Ascending aorta (tissue), 2 donors: ENCODE measurements at places on chromosomes 5 and 9.

DNA sequence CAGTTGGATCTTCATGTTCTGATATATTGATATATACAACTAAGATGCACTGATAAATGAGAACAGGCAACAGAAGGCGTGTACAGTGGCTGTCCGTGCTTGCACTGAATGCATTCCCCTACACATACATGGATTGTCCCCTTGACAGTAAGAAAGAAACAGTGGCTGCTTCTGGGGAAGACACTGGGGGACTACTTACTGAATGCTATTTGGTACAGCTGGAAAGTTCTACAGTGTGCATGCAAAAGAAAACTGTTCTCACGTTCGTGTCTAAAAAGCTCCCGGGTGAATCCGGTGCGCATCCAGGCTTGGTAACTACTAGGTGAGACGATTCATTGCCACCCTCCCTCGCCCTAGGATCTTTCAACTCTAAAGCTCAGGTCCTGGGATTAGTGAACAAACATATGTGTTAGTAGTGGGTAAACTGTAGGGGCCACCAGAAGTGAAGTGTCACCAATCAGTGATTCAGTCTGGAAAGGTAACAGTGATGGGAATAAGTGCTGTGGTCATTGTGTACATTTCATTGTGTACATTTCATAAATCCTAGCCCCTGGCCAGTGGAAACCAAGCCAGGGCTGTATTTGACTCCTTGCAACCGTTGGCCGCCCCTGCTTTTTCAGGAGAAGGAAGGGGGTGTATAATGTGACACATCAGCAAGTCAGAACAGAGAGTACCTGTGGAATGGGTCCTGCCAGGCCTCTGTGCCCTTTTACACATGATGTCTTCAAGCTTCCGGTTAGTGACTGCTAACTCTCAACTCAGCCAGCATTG, 46.3 kb upstream of the BOD1 start:
- no peak for DNase-seq

DNA sequence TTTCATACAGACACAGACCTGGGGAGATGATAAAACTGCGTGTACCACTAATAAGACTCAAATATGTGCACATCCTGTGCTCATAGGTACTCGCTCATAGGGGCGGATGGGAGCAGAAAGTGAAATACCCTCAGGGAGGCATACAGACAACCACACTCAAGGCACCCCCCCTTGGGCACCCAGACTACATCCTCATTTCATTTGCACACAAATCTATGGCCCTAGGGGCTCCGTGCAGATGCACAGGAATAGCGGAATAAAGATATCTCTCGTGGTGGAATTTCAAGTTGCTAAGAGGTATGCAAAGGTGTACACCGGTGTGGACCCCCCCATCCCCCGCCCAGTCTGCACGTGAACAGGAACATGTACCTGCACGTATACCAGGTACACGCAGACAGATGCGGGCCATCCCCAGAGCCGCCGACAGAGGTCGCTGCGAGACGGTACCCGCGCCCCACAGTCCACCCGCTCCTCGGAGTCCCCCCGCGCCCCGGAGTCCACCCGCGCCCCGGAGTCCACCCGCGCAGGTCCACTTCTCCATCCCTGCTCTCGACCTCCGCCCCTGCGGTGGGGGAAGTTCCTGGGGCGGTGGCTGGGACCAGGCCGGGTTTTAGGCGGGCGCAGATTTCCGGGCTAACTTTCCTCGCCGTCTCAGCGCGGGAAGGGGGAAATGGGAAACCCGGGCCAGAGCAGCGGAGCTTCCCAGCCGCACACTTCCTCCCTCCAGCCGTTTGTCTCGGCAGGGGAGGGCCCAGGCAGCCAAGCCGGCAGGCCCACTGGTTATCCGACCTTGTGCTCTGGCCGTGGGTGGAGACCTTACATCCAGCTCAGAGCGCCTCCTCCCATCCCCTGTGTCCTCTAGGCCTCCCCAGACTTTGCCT, 1.0 kb upstream of the IL12B start:
- DNase-seq = no peak

DNA sequence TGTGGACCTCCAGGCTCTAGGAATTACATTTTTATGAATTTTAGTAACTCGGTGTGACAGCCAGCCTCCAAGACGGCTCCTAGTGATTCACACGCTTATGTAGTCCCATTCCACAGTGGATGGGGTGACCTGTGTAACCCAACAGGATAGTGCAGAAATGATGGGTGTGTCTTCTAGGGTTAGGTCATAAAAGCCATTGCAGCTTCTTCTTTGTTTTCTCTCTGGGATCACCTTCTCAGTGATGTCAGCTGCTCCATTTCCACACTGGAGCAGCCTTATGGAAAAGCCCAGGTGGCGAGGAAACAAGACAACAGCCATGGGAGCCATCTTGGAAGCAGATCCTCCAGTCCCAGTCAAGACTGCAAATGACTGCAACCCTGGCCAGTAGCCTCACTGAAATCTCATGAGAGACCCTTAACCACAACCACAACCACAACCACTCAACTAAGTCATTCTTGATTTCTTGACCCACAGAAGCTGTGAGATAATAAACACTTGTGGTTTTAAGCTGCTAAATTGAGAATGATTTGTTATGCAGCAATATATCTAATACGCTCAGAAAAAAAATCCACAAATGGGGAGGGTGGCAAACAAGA, 5.1 kb upstream of the GNPDA1 start:
- DNase-seq = no peak

GRCh38 chr5:110288766-110289511, 437.5 kb downstream of the TMEM232 start:
- no peak for DNase-seq

DNA sequence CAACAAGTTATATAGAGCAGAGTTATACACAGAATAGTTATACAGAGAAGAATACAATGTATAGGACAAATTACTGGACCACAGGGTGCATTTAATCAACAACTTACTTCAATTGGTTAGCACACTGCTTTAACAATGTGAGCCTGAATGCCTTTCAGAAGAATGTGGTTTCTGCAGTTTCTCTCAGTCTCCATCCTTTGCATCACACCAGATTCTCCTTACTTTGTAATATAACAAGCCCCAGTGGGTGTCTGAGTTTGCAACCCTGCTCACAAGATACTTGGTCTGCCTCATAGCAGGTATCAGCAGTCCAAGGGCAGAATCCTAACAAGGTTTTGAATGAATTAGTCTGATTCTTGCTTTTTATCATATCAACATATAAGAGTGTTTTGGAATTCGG, 114.6 kb downstream of the GABRB2 start:
- DNase-seq = no peak

- no peak for DNase-seq
These were observed 56.8 kb downstream of the NUDT12 start for GRCh38 chr5:103505581-103506305.

GRCh38 chr5:123421773-123422172, 1.4 kb downstream of the CEP120 start:
- no peak for DNase-seq

GRCh38 chr5:137743031-137743640, 7.2 kb upstream of the KLHL3 start:
- no peak for DNase-seq

- DNase-seq = no peak
These were observed 160.5 kb downstream of the UNC13B start for GRCh38 chr9:35322075-35322885.

GRCh38 chr9:7315116-7315515, 484.5 kb downstream of the DMAC1 start:
- no peak for DNase-seq

DNA sequence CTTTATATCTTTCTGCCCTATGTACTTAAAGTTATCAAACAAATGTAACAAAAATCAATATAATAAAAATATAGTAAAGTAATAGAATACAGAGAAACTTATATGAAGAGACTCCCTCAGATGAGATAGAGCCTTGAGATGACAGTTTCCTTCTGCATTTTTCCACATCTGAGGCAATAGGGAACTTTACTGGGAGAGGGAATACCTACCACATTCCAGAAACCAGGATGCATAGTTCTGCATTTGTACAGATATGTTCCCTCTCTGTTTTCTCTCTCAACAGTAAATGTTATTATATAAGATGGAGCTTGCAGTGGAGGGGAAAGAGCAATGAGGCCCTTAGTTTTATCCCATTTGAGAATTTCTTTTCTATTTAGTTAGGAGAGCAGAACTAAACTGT, 109.6 kb upstream of the KCNN2 start:
- DNase-seq = no peak
